WTC11 (cell line): ENCODE measurements at places on chromosomes 11 and 22. TPM values are rescaled to one million over a fixed set of nuclear protein-coding genes. Genes with fewer than 3 reads are reported as not detected.

DNA sequence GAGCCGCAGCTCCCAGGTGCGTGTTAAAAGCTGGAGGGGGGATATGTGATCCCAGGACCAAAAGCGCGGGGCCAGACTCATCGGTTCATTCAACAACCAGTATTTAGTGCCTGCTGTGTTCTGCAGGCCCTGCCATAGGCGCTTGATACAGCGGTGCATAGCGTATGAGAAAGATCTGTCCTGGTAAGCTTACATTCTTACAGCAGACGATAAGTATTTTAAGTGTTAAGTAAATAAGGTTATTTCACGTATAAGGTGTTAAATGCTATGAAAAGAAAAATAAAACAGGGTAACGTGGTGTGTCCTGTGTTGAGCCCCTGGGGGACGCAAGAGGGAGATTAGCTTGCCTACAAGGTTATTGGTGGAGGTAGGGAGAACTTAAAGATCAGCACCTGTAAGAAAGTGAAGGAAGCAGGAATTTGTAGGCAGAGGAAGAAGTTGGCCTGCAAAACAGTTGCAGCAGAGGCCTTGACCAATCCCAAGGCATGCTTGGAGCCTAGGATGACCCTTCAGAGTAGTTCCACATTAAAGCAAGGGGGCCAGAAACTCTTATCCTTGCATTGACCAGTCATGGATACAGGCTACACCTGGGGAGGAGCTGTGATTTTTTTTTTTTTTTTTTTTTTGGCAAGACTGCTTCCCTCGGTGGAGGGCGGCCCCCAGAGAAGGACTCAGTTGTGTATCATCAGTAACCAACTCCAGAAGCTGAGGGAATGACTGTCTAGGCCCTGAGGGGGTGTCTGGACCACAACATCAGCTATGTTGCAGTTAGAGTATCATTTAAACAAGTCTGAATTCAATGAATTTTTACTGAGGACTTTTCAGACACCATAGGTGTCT, 487 bp upstream of the LIPT2 start:
- peaks cover 20% of the 10 kb centered on the region for H3K4me1 ChIP-seq
- no peaks in the 10 kb centered on the region; the same call in 1 of the 2 replicates for H3K27me3 ChIP-seq
- H3K36me3 ChIP-seq: peaks cover 35% of the 10 kb centered on the region
- H3K27ac ChIP-seq: peak overlapping the region; percentile 94
- DNase-seq: no peak

DNA sequence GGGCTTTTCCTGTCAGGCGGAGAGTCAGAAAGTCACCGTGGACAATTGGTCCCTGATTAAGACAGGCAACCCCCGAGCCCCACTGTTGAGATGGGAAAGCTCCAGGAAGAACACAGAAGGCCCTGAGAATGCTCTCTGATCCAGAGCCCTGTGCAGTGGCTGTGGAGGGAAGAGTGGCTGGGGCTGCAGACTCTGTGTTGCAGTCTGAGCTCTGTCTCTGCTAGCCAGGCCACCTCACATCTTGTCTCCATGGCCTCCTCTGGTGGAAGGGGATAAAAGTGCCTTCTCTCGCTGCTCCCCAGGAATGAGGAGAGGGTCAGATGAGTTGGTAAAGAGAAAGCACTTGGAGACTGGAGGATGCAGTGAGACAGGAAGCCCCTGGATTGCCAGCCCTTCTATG, 141.2 kb downstream of the CEP164 start:
- H3K4me1 ChIP-seq: peaks cover 20% of the 10 kb centered on the region
- peak; percentile 33 for DNase-seq
- H3K27ac ChIP-seq: no peak overlapping the region
- no peaks in the 10 kb centered on the region for H3K36me3 ChIP-seq

DNA sequence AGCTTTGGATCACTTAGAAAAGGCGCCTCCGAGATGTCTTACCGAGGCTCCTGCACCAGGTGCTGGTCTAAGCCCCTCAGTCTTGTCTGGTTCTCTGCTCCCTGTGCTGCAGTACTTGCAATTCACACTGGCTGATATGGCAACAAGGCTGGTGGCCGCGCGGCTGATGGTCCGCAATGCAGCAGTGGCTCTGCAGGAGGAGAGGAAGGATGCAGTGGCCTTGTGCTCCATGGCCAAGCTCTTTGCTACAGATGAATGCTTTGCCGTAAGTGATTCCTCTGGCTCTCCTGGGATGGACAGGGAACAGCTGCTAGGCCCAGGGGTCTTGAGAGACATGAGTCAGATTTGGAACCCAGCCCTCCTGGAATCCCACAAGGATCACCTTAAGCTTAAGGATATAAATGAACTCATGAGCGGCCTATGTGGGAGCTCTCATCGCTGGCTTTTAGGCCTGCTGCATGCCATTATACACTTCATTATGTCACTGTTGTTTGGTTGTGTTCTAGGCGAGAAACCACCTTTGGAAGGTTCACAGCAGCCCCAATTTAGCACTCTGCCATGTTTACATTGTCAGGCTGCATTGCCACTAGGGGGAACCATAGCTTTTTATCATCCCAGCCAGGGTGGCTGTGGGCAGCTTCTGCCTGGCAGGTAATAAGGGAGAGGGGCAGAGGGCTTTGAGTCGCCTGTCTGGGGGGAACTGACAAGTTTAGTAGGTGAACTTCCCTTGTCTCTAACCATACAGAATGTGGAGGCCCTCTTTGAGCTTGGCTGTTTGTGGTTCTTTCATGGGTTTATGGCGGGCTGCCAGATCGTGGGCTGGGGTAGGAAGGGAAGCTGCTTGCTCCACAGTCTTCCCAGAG, 8.5 kb downstream of the ACAD8 start:
- H3K4me1 ChIP-seq: peaks cover 22% of the 10 kb centered on the region
- H3K27me3 ChIP-seq: no peaks in the 10 kb centered on the region
- no peak overlapping the region for H3K4me3 ChIP-seq
- peak; percentile 58 for DNase-seq

DNA sequence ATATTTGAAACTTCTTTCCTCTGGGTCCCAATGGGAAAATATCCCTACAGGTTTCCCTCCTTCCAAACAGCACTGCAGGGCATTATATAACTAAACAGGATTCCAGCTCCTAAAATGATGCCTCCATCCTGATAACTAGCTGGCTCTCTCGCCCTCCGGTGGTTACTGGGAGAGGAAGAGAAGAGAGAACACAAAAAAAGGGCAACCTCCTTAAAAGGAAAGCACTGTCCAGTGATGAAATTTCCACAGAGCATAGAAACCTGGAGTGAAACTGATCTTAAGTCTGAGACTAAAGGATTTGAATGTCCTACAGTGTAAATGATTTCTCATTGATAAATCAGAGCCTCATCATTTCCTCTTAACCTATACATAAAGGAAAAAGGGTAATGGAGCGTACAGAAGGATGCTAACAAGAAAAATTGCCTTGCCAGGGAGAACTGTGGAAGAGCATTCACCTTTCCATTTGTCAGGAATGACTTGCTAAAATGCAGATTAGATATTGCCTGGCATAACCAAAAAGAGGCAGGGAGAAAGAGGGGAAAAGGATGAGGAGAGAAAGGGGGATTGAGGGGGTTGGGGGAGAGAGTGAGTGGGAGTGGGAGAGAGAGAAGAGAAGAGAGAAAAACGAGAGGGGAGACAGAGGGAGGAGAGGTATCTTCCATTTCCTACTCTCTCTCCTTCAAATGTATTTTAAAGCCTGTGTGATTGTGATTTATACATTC, 121.3 kb downstream of the APOL5 start:
- peak overlapping the region; percentile 95 for H3K27ac ChIP-seq
- no peaks in the 10 kb centered on the region for H3K27me3 ChIP-seq
- DNase-seq: peak; percentile 22
- no peaks in the 10 kb centered on the region for H3K36me3 ChIP-seq
- H3K4me3 ChIP-seq: peak overlapping the region; percentile 91
- H3K4me1 ChIP-seq: peaks cover 77% of the 10 kb centered on the region

- DNase-seq: peak; percentile 21
- H3K27ac ChIP-seq: no peak overlapping the region
- peaks cover 18% of the 10 kb centered on the region for H3K4me1 ChIP-seq
- no peak overlapping the region for H3K4me3 ChIP-seq
Observed at GRCh38 chr11:119880143-119880542, 151.1 kb upstream of the NECTIN1 start.

- DNase-seq: no peak
- H3K27ac ChIP-seq: no peak overlapping the region
- H3K36me3 ChIP-seq: no peaks in the 10 kb centered on the region
- peak overlapping the region; percentile 67 for H3K4me3 ChIP-seq
- peaks cover 93% of the 10 kb centered on the region for H3K27me3 ChIP-seq
Observed at GRCh38 chr11:118264569-118265465, 720 bp upstream of the MPZL2 start.

DNA sequence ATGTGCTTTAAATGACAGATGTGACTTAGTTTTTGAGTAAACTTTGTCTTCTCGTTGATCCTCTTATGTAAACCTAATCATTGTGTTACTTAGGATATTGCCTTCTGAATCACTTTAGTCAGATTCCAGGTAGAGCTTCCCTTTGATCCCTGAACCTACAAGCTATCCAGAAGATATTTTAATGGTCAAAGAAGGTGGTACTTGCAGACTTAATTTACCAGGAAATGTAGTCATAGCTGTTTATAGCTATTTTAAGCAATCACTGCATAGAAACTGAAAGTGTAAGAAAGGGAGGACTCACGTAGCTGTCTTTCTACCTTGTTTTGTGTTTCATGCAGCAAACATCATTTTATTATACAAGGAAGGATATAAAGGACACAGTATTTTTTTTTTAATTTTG, 189.5 kb downstream of the DDX10 start:
- no peaks in the 10 kb centered on the region for H3K27me3 ChIP-seq
- H3K4me3 ChIP-seq: no peak overlapping the region
- H3K36me3 ChIP-seq: no peaks in the 10 kb centered on the region

- H3K4me1 ChIP-seq: peaks cover 19% of the 10 kb centered on the region
- no peak overlapping the region for H3K4me3 ChIP-seq
- H3K27ac ChIP-seq: no peak overlapping the region
Observed at GRCh38 chr22:45586651-45587405, 84.1 kb downstream of the FBLN1 start.

DNA sequence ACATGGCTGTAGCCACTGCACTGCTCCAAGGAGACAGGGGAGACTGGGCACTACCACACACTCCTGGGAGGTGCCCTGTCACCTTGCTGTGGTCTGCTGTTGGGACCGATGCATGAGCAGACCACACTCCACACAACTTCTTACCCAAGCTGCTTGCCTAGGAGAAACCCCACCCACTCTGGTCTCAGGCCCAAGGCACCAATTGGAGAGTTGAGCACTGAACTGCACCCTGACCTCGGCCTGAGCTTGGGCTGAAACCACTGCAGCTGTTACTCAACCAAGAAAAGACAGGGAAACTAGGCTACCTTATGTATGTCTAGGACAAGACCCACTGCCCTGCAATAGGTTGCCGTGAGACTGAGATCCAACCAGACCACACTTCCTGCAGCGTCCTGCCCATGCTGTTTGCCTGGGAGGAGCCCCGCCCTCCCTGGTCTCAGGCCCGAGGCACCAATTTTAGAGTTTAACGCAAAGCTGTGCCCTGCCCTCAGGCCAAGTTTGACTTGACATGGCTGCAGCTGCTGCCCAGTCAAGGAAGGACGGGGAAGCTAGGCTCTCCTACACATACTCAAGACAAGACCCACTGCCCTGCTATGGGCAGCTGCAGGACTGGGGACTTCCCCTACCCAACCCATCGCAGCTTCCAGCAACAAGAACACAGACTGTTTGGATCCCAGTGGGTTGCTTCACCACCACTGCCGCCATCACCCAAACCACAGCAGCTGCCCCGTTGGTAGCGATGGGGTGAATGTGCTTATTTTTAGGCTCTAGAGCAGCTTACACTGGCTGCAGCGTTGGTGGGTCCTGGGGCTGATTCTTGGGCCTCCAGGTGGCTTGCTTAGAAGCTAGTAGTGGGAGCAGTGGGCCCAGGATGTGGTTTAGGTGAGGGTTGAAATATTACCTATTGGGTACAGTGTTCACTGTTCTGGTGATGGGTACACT, 66.8 kb downstream of the BRD1 start:
- peaks cover 4% of the 10 kb centered on the region for H3K27me3 ChIP-seq
- H3K4me1 ChIP-seq: peaks cover 5% of the 10 kb centered on the region; the same call in 1 of the 2 replicates
- H3K27ac ChIP-seq: peak overlapping the region; percentile 35; the same call in 1 of the 2 replicates
- no peak for DNase-seq

GRCh38 chr11:26556582-26556981, 15.5 kb downstream of the MUC15 start:
- no peaks in the 10 kb centered on the region; the same call in 1 of the 2 replicates for H3K27me3 ChIP-seq
- 0 out of 2 replicates have a peak, but pooled peaks cover 5% of the 10 kb centered on the region for H3K4me1 ChIP-seq
- H3K27ac ChIP-seq: no peak overlapping the region
- H3K36me3 ChIP-seq: no peaks in the 10 kb centered on the region

- H3K27me3 ChIP-seq: peaks cover 17% of the 10 kb centered on the region
- no peak overlapping the region for H3K4me3 ChIP-seq
- H3K27ac ChIP-seq: no peak overlapping the region
- peaks cover 12% of the 10 kb centered on the region for H3K4me1 ChIP-seq
Observed at GRCh38 chr22:50061824-50062355, 3.8 kb upstream of the TTLL8 start.

The SEZ6L gene
- total RNA-seq: 0.57 to 1.1 TPM (median 0.57 TPM) in 3 replicates

The CTSW gene
- 0.18 TPM in 1 of 3 replicates, not detected in the others for total RNA-seq

The IRAG1 gene
- 2.8 to 5.2 TPM (median 3.9 TPM) in 3 replicates for total RNA-seq

The SLC16A8 gene
- 0.53 to 0.98 TPM (median 0.57 TPM) in 3 replicates for total RNA-seq

The RAC2 gene
- 3.6 to 4.9 TPM (median 4.9 TPM) in 3 replicates for total RNA-seq

The FGF4 gene
- 3.2 to 5.9 TPM (median 3.3 TPM) in 3 replicates for total RNA-seq
